Anterior cingulate cortex (tissue), 58 donors: ENCODE measurements at places on chromosomes 2 and 18.
A peak's percentile ranks its signal among the peaks of the same experiment; 100 is the strongest.

- no peak for DNase-seq
Observed at GRCh38 chr2:16890081-16890480, 224.4 kb upstream of the CYRIA start.

- no peak for DNase-seq
Observed at GRCh38 chr18:5467671-5468070, 76.1 kb downstream of the EPB41L3 start.

- peak; percentile 4 for DNase-seq
Observed at GRCh38 chr2:7572450-7572849, 655.2 kb downstream of the RNF144A start.

DNA sequence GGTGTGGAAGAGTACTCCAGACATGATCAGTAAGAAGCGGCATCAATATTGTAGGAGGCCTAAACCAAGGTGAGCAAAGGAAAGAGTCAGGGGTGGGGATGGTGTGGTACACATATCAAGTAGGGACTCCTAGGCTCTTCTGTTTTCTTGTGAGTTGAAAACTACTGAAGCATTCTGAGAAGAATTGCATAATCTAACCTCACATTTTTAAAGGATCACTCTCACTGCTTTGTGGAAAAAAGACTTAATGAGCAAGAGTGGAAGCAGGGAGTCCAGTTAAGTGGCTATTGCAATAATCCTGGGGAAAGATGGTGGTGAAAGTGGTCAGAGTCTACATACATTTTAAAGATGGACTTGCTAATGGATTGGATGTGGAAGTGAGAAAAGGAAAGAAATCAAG, 899.5 kb upstream of the FAM98A start:
- DNase-seq = no peak

- no peak for DNase-seq
Observed at GRCh38 chr2:230829293-230829692, 35.4 kb upstream of the ITM2C start.

GRCh38 chr2:218856167-218856895, 3.3 kb upstream of the WNT6 start:
- DNase-seq = no peak

- no peak for DNase-seq
Observed at GRCh38 chr2:117057016-117057415, 757.5 kb upstream of the DDX18 start.
